ENCODE measurements at places on chromosomes 16 and 17.

GRCh38 chr17:80786470-80786869 is 205.2 kb upstream of the CHMP6 start:
- DNase-seq, result no peak

DNA sequence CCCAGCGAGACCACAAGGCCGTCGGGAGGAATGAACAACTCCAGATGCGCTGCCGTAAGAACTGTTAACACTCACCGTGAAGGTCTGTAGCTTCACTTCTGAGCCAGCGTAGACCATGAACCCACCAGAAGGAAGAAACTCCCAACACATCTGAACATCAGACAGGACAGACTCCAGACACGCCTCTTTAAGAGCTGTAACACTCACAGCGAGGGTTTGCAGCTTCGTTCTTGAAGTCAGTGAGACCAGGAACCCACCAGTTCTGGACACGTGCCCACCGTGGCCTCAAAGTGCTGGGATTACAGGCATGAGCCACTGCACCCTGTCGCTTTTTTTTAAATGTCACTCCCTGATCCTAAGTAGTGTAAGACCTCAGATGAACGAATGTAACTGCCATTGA is 17.3 kb downstream of the KPNA2 start:
- peak; percentile 21 for DNase-seq

DNA sequence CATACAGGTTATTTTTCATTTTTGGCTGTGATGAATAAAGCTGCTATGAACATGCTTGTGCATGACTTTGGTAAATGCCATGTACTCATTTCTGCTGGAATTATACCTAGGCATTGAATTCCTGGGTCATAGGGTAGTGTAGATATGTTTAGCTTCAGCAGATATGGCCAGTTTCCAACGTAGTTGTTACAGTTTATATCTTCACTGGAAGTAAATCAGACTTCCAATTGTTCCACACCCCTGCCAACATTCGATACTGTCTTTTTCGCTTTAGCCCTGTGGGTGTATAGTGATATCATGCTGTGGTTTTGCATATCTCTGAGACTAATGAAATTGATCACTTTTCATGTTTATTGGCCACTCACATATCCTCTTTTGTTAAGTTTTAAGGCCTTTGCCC is 50.4 kb downstream of the ARHGAP27 start:
- DNase-seq, result no peak

DNA sequence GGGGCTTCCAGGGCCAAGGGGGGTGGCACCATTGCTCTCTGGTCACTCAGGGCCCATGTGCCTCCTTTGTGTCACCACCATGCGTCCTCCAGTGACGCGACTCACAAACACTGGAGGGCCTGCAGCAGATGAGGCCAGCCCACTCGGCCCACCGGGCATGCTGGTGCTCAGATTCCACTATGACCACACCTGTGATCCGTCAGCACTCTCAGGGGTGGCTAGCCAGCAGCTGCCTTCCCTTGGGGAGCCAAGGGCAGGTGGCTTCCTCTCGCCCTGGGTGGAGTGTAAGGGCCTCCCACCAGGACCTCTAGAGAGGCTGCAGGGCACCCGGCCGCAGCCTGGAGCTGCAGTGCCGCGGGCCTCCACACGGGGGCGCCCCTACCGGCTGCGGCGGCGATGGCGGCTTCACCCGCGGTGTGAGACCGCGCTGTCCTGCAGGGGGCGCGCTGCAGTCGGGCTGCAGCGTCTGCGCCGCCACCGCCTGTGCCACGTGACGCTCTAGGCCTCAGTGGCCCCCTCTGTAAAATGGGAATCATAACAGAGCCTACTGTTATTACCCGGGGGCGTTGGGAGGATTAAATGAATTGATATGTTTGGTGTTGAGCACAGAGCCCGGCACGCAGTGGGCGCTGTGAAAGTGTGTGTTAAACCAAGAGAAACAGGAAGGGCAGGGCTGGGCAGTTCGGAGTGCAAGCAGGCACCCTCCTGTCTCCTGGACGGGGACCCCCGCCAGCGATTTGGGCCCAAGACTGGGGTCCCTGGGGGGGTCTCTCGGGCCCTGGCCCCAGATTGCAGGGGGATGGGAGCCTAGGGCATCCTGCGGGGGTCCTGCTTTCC is 192.4 kb upstream of the GSE1 start:
- no peak for DNase-seq

DNA sequence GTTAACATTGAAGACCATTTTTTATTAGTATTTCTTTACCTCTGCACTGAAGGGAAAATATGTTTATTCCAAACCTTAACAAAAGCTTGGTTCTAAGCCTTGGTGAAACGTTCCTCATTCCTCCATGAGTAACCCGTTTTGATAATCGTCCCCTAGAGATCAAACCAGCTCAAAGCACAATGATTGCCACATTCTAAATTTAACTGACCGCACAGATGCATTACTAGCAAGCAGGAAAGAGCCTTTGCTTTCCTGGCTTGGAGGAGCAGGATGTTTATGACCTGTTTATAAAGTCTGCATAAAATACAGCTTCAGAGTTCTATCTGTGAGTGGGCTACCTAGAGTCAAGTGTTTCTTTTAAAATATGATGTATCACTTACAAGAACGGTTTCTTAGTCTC is 193.8 kb downstream of the TMEM114 start:
- DNase-seq, result no peak

- peak; percentile 84 for DNase-seq
These were observed at the start of gene SNN for GRCh38 chr16:11667824-11668622. Gene SNN, plus strand, starts transcription at chr16:11668455. Its CDS starts 7,605 bp downstream, at chr16:11676060.

DNA sequence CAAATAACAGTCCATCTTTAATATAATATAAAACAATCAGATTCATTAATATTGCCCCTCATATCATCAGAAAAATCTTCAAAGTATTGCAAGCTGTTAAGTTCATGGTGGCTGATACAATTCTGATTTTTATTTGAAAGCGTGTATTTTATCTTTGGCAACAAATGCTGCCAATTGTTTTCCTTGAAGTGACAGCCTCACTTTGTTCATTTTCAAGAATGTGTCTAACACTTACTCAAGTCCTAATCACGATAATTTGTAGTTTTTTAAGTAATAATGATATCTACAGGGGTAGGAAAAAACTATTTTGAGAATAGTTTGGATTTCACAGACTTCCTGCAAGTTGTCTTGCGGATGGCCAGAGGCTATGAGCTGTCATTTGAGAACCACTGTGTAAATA is 75.8 kb downstream of the HS3ST3B1 start:
- no peak for DNase-seq

GRCh38 chr16:29903590-29903989 is 3.3 kb downstream of the ASPHD1 start:
- no peak for DNase-seq

DNA sequence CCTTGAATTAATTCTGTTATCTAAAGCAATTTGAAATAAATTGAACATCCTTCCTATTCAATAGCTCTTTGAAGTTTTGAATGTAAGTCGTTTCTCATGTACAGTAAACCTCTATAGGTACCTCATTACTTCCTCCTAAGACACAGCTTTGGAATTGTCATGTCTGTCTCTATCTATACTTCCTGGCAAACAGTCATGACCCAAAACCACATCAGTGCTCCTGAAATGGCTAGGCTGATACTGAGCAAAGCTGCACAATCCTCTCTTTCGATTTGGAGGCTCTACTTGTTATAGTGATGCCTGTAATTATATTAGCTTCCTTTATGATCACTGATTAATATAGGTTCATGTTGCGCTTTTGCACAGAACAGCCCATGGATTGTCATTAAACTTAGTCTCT is 110.1 kb downstream of the ADAMTS18 start:
- no peak for DNase-seq

- no peak for DNase-seq
These were observed 20.9 kb upstream of the DRG2 start for GRCh38 chr17:18066866-18067265.

GRCh38 chr17:19418251-19418992 is 7.4 kb downstream of the RNF112 start:
- DNase-seq, result peak; percentile 56

- peak; percentile 98 for DNase-seq
These were observed 5.0 kb downstream of the DPH1 start for GRCh38 chr17:2034806-2035540.

DNA sequence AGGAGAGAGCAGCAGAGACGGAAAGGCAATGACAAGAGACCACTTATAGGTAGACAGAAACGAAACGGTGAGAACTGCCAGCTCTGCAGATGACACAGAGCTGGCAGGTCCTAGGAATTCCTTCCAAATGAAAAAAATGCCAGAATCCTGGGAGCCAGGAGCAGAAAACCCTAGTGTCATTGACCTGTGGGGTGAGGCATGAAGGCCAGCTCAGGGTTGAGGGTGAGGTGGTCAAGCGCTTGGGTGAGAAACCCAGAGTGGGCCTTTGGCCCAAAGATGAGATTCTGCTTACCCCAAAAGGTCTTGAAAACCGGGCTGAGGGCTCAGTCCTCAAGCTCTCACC is 9.2 kb downstream of the HIC1 start:
- peak; percentile 33 for DNase-seq

GRCh38 chr17:12048843-12049473 is 28.3 kb downstream of the MAP2K4 start:
- DNase-seq, result no peak

Data from fibroblast of upper back skin (primary cell).